ENCODE measurements at places on chromosomes 16 and 17.

GRCh38 chr16:677316-678190, 2.1 kb downstream of the RHBDL1 start:
- peak; percentile 0 for ATAC-seq

- ATAC-seq = no peak
Observed at GRCh38 chr17:49104511-49105074, 28.0 kb upstream of the B4GALNT2 start.

DNA sequence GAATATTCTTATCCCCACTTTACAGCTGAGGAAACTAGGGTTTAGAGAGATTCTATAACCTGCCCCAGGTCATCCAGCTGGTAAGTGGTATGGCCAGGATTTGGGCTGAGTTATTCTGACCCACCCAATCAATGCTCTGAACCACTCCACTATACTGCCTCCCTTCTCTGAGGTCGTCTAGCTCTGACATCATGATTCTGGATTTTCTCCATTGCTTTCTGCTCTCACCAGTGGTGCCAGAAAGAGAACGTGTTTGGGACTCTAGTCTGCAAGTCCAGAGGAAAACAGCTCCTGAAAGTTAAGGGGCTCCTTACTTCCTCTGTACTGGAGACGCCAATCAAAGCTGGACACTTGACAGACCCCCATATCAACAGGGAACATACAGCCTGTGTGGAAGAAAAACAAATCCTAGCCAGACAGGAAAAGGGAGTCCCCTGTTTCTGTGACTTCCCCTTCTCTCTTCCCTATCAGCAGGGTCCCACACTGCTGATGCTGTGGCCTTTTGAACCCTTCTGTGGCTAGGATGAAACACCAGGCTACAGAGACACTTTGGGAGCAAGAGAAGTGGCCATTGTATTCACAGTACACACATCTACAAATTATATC, 6.0 kb upstream of the EZH1 start:
- ATAC-seq = no peak

GRCh38 chr17:78558989-78559388, 18.2 kb downstream of the DNAH17 start:
- ATAC-seq = no peak

- ATAC-seq = peak; percentile 23
Observed at GRCh38 chr16:67277294-67277998, 1.9 kb upstream of the PLEKHG4 start.

GRCh38 chr17:44086364-44087311, 16.1 kb downstream of the G6PC3 start:
- peak; percentile 76 for ATAC-seq

GRCh38 chr17:27846042-27846655, 45.8 kb upstream of the NOS2 start:
- no peak for ATAC-seq

DNA sequence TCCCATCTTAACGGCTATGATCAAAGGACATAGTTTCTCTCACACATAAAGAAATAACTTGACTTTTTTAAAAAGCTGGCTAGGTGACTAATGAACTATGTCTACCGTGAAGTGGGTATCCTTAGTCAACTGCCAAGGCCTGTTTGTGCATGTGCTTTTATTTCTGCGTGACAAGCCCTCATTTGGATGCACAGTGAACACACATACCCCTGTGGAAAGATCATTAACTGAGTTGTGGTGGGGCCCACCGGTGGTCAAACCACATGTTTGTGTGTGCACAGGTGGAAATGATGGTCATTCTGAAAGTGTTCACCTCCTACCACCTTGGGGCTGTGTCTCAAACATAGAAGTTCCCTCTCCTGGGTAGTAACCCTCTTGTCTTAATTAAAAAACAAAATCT, 256.1 kb upstream of the SALL1 start:
- no peak for ATAC-seq

- ATAC-seq = no peak
Observed at GRCh38 chr16:4972938-4973587, 14.9 kb downstream of the SEC14L5 start.

- ATAC-seq = no peak
Observed at GRCh38 chr17:51805765-51806164, 352.7 kb downstream of the CA10 start.

DNA sequence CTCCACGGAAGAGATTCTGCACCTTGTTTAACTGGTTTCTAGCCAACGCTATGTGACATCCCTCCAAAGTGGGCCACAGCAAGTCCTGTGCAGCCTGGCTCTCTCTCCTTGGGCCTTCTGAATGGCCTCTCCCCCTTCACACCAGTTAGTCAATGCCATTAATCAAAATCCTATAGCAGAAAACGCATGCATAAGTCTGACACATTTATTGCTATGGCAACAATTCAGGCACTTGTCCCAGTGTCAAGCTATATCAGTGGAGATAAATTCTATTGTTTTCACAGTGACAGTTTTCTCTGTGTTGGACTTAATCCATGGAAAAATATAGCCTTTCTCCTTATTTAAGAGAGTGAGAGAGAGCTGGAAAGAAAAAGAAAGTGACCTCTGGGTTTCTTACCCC, 87.2 kb upstream of the TOX3 start:
- ATAC-seq = no peak

GRCh38 chr17:38587947-38588787, 17.6 kb downstream of the SRCIN1 start:
- ATAC-seq = no peak

DNA sequence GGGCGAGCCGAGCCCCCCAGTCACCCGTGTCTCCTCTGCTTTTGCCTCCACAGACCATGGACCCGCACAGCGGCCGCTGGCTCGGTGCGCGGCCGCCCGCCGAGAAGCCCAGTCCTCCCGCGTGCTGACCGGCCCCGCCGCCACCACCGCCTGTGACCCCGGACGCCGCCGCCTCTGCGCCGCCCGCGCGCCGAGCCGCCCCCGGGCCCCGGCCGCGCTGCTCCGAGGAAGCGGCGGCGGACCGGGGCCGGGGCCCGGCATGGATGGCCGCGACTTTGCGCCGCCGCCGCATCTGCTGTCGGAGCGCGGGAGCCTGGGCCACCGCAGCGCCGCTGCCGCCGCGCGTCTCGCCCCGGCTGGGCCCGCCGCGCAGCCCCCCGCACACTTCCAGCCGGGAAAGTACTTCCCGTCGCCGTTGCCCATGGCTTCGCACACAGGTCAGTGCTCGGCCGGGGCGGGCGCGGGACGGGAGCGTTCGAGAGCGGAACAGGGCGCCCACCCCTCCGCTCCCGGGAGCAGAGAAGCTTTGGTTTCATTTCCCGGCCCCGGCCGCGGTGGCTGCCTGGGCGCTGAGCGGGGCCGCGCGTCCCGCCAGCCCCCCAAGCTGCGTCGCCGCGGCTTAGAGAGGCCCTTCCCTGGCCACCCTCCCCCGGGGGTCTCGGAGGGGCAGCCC, 4.4 kb downstream of the BAHCC1 start:
- no peak for ATAC-seq

- no peak for ATAC-seq
Observed at GRCh38 chr16:14449790-14450480, 180.1 kb downstream of the PARN start.

DNA sequence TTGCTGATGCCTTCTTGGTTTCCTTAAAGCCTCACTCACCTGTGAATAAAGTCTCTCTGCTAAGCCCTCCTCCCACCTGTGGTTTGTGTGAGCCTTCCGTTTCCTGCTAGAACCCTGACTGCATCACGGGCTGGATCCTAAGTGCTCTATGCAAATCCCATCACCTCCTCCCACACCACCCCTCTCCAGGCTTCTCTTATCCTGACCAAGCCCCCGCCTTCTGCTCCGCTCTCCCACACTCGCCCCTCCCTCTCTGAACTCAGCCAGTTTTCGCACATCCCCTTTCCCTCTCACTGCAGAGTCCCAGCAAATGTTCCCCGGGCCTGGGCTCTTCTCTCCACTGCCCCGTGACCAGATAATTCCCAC, 51.8 kb downstream of the PIMREG start:
- no peak for ATAC-seq

GRCh38 chr16:89216315-89217137, 977 bp upstream of the ZNF778 start:
- ATAC-seq = peak; percentile 69

- no peak for ATAC-seq
Observed at GRCh38 chr16:89696670-89697128, 4.8 kb downstream of the SPATA2L start.

DNA sequence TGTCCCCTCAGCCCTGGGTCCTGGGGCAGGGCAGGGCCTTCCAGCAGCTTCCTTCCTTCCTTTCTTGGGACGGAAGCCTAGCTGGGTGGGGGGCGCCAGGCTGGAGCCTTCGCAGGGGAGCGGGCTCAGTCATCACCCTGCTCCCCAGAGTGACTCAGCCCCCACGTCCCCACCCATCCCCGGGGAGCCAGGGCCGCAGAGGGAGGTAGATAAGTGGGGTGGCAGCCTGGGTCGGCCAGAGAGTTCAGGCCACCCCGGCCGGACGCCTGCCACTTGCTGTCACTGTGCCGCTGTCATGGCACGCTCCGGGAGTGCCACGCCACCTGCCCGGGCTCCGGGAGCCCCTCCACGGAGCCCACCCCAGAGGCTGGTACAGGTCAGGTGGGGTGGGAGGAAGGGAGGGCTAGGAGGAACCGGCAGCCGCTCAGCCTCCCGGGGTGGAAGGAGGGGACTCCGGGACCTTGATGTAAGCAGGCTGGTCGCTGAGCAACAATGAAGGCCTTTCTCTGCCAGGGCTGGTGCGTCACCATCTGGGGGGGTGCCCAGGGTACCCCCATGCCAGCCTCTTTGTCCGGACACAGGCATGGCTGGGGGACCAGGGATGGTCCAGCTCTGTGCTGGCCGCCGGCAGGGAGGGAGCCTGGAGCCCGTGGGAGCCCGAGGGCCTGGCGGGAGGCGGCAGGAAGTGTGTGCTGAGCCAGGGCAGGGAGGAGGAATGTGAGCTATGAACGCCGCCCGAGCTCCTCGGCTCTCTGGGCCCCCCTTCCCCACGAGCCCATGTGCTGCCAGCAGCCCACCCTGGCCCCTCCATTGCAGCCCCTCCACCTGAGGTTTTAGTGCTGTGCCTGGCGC, 6.6 kb downstream of the NHERF2 start:
- ATAC-seq = peak; percentile 27

GRCh38 chr17:29169806-29170591, 10.2 kb downstream of the MYO18A start:
- ATAC-seq = no peak

DNA sequence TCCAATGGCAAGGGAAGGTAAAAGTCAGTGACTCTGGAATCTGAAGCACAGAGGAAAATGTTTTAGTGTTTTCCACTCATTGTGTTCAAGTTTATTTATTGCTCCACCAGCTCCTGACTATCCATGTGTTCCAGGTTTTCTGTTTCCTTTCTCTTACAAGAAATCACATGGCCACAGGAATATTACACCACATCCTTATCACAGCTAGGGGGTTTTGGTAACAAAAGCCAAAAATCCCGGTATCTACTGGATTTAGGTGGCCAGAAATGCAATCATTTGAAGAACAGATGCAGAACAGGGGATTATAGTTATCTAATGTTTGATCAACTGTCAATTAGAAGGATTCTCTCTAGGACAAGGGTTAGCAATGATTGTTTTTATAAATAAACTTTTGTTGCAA, 47.9 kb downstream of the STH start:
- no peak for ATAC-seq

GRCh38 chr17:13182854-13183253, 165.0 kb upstream of the ELAC2 start:
- no peak for ATAC-seq
